Neural progenitor cell (in vitro differentiated cells): ENCODE measurements at places on chromosomes 4 and X.

DNA sequence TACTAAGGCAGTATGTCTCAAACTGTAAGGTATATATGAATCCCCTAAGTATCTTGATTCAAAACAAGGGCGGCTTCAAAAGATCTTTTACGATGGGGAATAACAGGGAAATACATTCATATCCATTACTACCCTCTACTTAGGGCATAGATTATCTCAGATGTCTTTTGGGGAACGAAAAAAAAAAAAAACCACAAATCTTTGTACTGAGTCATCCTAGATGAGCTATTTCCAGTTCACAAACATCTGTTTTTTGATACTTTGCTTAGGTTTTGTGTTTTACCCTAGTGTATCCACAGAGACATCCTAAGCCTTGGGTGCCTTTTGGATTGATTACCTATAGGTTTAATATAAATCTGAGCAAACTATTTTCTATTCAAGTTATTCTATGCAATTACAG lies 457.2 kb downstream of the NLGN4X start:
- DNase-seq = no peak

- DNase-seq = peak; percentile 41
Measured at GRCh38 chr4:183374950-183375555, 52.8 kb upstream of the CLDN24 start.

- no peak for DNase-seq
Measured at GRCh38 chrX:13374364-13374763, 54.5 kb upstream of the ATXN3L start.

- no peak for DNase-seq
Measured at GRCh38 chr4:138757432-138757831, 258.1 kb upstream of the NOCT start.

DNA sequence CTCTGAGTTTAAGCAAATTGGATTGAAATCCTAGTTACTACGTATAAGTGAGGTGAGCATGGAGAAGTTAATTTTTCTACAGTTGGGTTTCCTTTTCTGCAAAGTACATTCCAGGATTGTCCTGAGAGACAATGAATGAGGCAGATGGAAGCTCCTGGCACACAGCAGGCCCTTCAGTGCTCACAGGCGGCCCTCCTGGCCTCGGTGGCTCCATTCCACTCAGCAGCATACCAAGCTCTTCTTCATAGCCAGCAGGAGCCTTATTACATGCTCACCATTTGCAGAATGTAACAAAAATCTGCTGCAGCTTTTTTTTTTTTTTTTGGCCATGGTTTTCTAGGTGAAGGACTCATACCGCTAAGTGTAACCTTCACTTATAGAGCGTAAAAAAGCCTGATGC lies 113.2 kb upstream of the FAM9B start:
- no peak for DNase-seq
